ENCODE measurements at places on chromosomes 1 and 21.

DNA sequence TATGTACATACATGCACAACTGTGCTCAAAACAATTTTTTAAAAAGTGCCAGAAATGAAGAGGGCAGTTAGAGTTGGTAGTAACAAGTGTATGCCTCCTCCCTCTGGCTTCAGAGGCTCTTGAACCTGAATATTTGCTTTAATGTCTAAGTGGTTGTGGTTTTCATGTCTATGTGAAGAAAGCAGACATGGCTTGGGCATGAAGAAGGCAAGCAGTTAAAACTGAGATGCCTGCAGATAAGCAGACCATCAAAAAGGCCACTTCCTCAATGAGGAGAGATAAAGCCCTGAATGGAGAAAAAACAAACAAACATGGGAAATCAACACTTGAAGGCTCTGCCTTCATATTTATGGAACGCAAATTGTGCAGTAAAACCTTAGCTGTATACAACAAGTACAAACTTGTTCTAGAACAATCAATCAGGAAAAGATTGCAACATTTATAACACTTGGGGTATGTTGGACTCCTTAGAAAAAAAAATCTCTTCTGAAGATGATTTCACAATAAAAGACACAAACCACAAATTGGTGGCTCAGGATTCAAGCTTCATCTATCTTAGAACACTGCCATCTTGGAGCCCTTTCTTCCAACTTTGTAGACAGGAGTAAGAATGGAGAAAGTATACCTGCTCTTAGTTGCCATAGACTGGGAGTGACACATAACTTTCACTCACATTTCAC, 52.7 kb upstream of the PLA2G4A start:
- DNase-seq: no peak

DNA sequence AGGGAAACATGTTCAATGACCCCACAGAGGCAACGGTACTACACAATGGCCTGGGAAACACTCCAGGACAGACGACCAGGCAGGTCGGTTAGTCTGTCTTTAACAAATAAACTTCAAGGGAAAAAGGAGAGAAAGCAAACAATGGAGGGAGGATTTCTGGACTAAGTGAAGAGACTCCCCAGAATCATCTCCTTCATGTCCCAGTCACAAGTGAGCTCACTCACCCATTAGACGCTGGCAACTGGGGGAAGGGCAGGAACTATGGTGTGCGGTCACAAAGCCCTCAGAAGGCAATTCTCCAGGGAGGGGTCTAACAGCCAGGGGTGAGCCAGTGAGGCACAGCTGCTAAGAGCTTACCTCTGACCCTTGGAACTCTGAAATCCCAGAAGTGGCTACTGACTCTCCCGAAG, 55.7 kb upstream of the NADK start:
- DNase-seq: no peak

DNA sequence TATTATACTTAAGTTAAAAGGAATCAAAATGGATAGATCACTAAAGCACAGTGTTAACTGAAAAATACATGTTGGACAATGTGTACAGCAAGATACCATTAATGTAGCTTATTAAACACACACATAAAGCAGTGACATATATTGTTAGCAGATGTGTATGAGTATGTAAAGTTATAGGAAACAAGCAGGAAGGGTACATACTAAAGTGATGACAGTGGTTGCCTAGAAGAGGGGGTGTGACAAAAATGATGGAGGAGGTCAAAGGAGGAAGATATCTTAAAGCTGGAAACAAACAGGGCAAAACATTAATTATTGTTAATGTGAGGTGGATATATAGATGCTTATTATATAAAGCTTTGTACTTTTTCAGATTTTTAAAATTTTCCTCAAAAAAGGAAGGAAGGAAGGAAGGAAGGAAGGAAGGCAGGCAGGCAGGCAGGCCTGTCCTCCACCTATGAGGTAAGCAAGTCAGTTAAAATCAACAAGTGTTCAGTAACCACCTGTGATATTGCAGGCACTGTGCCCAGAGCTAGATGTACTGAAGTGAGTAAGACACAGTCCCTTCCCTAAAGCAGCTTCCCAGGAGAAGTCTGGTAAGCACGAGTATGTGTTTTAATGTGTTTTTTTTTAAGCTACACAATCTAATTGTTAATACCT, 252.9 kb upstream of the NR5A2 start:
- DNase-seq: no peak

GRCh38 chr21:38879912-38880576, 74.3 kb downstream of the ETS2 start:
- no peak for DNase-seq

GRCh38 chr1:32977546-32978087, 13.0 kb upstream of the RNF19B start:
- DNase-seq: no peak

- DNase-seq: no peak
Measured at GRCh38 chr21:39346206-39346605, 2.7 kb downstream of the HMGN1 start.

DNA sequence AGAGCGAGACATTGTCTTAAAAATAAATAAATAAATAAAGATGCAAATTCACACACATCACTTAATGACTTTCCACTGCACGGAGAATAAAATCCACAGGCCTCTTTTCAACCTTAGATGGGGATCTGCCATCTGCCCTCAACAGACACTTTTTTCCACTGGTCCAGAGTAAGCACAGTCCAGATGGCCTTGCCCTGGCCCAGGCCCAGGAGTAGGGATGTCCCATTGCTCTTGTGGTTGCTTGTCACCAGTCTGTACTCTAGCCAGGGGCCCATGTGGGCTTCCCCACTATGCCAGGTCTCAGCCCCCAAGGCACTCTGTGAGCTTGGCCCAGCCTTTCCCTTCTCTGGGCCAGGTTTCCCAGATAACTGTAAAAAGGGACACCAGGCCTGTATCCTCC, 17.4 kb downstream of the PLOD1 start:
- no peak for DNase-seq

- no peak for DNase-seq
Measured at GRCh38 chr21:29638761-29639327, 301.0 kb downstream of the GRIK1 start.

DNA sequence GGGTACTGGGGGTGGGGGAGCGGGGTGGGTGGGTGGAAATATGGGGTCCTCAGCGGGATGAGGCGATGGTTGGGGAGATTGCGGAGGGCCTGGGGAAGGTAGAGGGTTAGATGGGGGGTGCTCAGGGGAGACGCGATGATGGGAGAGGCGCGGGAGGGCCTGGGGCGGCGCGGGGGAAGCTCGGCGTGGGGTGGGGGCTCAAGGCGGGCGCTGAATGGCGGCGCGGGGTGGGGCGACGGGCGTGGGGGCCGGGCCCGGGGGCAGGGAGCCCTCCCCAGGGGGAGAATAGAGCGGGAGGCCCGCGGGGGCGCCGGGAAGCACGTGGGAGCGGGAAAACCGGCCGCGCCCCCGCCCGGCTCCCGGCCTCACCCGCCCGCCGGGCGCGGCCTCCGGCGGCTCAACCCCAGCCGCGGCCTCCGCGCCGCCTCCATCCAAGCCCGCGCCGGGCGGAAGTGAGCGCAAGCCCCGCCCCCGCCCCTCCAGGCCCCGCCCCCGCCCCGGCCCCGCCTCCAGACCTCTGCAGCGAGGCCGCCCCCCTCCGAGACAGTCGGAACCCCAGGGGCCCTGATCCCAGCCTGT, at the start of gene FAAP20:
FAAP20 (minus strand) TSS at position 454 of the 579 bp plus-strand sequence; CDS start at position 431, 23 bp downstream.
- no peak for DNase-seq

DNA sequence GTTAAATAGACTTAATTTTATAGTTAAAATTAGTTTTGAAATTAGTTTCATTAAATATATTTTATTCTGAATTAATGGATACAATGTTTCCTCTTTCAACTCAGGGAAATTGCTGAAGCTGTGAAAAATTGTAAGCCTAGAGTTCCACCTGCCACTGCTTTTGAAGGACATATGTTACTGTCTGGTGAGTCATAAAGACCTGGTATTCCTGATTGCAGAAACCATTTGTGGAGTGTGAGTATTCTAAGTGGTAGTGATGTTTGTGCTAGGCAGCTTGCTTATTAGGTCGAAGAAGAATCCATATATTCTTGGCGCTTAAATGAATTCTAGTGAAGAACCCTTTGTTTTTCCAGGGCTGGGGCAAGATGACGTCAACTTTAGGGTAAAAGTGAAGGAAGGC, 34.0 kb downstream of the MTR start:
- DNase-seq: no peak

DNA sequence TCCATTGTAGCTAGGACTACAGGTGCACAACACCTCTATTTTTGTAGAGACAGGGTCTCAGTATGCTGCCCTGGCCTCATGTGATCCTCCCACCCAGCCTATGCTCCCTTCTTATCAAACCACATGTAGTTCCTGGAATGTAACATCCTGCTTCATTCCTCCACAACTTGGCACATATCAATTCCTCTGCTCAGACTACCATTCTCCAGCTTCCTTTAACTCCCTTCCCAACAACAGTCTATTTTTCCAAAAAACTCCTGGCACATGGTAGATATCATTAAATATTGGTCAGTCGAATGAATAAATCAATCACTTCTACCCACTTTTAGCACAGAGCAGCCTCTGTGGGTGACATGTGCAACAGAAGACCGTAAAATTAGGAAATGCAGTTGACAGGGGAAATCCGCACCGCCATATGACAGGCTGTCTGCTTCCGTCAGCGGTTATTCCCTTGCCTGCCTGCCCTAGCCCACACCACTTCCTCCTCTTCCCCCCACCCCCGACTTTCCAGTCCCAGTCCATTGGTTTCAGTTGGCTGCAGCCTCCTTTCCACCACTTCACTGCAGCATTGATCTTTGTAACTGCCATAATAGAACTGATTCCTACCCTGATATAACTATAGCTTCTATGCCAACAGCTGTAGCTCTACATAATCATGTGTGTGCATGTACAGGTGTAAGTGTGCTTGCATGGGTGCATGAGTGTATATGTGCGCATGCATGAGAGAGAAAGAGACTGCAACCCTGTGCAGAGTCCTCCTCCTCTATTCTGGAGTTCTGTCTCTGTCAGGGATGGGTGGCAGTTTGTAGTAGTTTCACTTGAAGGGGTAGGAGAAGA, 6.8 kb upstream of the AKR1A1 start:
- no peak for DNase-seq

DNA sequence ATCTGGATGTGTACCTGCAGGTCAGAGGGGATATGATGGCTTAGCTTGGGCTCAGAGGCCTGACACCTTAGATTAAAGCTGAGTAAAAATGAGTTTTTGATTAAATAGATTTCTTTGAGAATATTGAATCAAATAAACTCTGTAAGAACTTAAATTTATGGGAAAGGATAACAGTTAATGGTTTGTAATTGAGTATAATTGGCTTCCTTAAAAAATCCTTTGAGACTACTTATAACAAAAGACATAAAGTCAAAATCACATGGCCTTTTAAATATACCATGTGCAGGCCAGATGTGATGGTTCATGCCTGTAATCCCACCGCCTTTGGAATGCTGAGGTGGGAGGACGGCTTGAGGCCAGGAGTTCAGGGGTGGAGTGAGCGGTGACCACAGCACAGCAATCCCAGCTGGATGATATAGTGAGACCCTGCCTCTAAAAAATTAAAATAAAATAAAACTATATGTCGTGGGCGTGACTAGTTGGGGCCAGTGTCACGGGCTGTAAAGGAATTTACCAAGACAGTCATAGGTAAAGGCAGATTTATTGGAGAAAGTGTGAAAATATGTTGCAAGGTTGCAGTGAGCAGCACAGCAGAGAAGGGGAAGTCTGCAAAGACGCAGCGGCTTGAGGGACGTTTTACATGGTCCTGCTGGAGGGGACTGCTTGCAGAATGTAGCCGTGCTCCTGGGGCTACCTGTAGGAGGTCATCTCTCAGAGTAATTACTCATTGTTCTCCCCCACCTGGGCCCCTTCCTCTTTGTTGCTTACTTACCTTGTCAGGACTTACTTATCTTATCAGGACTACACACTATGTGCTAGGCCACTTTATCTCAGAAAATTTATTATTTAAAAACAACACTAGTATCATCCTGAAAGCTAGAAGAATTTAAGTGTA, 122.3 kb downstream of the ZMYM4 start:
- no peak for DNase-seq

DNA sequence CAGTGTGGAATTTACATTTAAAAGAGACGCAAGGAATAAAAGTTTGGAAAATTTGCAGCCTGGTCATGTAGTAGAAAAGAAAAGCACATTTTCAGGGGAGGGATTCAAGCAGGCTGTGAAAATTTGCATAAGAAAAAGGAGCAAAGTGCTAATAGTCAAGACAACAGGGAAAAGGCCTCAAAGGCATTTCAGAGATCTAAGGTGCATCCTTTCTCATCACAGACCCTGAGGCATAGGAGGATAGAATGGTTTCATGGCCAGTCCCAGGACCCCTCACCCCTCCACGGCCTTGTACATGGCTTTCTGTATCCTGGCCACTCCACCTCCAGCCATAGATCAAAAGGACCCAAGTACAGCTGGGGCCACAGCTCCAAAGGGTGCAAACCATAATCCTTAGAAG, 380.5 kb upstream of the BRINP3 start:
- DNase-seq: no peak

GRCh38 chr1:160637065-160637464, 9.8 kb downstream of the SLAMF1 start:
- no peak for DNase-seq

- no peak for DNase-seq
Measured at GRCh38 chr1:2867087-2867425, 65.6 kb upstream of the TTC34 start.

DNA sequence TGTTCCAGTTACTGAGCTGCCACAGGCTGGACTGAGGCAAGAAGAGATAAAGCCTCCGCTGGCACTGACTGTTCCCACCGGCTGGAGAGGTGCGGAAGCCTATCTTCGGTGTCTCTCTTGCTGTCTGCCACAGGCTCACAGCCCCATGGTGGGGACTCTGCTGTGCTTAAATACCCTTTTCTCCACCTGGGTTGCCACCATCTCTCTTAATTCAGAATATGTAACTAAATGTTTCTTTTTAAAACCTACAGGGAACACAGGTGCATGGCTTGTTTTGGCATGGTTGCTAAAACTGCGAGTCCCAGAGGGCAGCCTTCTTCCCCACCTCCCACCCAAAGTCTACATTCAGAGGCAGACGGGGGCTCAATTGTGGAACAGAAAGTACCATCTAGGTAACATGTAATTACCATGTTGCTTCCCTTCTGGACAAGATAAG, 8.1 kb upstream of the LBR start:
- DNase-seq: no peak

- no peak for DNase-seq
Measured at GRCh38 chr1:116306840-116307442, 66.1 kb upstream of the ATP1A1 start.

DNA sequence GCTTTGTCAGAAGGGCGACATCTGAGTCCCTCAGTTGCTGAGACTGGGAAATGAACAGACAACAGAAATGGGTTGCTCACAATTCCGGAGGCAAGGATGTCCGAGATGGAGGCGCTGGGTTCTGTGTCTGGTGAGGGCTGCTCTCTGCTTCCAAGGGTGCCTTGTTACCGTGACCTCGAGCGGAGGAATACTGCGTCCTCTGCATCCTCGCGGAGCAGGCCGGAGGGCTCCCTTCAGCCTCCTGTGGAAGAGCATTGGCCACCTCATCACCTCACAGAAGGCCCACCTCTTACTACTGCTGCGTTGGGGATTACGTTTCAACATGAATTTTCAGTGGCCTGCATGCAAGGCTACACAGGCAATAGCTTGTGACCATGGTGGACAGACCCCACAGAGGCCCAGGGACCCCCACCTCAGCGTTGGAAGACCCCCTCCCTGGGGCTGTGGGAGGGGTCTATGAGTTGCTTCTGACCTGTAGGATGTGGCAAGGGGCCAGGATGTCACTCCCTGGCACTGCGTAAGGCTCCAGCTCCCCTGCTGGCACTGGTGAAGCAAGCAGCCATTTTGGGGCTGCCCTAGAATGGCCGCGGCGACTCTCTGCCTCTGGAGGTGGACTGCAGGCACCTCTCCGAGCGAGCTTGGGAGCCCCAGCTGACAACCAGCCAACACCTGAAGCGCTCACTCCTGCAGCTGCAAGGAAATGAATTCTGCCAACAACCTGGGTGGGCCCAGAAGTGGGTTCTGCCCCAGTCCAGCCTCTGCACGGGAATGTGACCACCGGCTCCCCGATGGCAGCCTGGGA, 36.3 kb upstream of the COL6A1 start:
- DNase-seq: no peak

Data from non-pigmented ciliary epithelial cell (primary cell).